GM20000 (cell line): ENCODE measurements at places on chromosomes 4 and X.

GRCh38 chr4:157880761-157881160 is 292.1 kb downstream of the GASK1B start:
- DNase-seq, result no peak

GRCh38 chr4:94671113-94671512 is 86.6 kb upstream of the BMPR1B start:
- no peak for DNase-seq

- no peak for DNase-seq
These were observed 66.5 kb downstream of the SLIT2 start for GRCh38 chr4:20318001-20318908.

DNA sequence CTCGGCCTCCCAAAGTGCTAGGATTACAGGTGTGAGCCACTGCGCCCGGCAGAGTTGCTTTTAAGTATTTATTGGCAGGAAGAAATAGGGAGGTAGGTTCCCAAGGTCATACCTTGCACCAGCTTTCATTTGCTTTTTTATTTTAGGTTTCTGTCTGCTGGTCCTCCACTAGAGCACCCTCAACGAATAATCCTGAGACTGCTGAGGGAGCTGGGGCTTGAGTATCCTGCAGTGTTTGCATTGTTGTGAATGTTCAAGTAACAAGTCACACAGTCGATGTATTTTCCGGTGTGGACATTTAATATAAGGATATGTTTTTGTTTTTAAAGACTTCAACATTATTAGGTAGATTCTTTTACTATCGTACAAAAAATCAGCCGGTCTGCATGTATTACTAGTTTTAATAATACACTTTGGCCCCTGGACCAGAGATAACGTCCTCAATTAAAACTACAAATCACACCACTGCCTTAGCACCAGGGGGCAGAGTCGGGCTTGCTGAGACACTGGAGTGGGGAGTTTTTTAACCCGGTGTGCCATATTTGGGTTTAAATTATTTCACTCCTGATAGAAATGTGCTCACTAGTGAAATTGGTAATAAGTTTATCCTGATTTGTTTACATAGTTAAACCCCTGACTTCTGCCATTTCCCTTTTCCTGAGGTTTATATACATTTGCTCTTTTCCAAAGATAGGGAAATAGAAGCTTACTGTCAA is 11.6 kb downstream of the SMIM20 start:
- DNase-seq, result peak; percentile 66

DNA sequence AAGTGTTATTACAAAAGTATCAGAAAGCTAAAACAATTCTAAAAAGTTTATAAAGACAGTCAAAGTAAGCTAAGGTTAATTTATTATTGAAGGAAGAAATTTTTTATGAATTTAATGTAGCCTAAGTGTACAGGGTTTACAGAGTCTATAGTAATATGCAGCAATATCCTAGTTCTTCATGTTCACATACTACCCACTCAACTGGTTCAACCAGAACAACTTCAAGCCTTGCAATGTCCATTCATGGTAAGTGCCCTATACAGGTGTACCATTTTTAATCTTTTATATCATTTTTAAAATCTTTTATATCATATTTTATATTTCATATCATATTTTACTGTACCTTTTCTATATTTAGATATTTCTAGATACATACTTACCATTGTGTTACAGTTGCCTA is 34.3 kb downstream of the COL4A5 start:
- DNase-seq, result no peak

DNA sequence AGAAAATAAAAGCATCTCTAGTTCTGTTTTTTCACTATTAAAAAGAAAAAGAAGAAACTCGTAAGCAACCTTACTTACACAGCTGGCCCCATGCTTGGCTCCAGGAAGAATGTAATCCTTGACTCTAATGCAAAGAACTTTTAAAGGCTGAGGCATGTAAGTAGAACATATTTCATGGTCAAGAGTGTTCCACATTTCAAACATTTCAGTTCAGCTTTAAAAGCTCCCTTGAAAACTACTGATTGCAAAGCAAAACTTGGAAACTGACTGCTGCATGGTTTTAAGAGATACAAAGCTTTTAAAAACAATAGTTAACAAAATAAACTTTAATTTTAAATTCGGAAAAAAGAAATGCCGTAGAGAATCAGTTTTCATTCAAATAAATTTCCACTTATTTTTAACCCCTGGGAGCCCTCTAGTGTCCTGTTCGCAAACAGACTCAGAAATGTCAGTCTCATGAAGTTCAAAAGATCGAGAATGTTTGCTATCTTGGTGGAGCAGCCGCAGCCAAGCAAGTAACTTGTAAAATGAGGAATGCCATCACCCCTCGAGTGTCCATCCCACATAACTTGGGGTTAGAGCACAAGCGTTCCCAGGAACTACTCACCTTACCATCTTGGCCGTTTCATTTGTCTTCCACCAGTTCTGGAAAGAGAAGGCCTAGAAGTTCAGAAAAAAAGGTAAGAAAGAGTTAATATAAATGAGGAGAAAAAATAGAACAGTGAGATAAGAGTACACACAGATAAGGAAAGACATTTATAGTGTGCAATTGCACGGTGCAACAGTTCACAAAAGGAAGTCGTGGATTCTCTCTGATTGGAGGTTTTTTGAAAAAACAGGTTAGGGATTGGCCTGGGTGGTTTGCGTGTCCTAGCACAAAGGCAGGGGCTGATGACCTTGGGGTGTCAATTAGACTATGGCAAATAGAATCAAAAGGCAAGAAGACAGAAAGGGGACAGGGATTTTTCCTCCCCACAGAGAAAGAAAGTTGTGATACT is at the start of gene GASK1B:
GASK1B (minus strand) TSS at position 765 of the 998 bp plus-strand sequence. CDS start 1,650 bp downstream, outside the sequence.
- DNase-seq, result peak; percentile 39

DNA sequence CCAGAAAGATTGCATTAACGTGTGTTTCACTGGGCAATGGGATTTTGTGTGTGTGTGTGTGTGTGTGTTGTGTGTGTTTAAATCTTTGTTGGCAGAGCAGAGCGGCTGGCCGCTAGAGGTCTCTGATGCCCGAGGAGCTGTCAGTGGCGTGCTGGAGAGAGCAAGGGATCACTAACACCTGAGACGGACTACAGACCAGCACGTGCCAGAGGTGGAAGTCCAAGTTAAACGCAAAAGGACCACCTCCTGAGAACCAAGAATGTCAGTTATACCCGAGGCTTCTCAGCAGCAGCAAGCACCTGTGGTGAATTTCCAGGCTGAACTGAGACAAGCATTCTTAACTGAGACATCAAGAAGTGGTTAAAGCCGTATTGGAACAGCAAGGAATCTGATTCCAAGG is 9.0 kb upstream of the SLC25A14 start:
- peak; percentile 56 for DNase-seq

DNA sequence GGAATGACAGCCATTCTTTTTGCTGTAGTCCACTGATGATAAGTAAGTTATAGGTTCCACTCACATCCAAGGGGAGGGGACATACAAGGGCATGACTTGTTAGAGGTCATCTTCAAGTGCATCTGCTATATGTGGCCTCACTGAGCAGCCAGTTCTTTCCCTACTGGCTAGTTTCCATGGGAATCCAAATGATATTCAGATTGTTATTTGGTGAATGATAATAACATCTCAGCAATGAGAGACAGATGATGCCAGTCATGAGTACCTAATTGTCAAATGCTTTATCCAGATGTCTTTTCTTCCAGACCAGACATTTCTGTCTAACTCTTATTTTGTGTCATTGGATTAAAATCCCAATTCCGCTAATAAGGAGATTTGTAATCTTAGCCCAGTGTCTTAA is 460.4 kb upstream of the BOD1L1 start:
- no peak for DNase-seq

- DNase-seq, result no peak
These were observed 213.1 kb downstream of the UGT8 start for GRCh38 chr4:114811564-114812301.

DNA sequence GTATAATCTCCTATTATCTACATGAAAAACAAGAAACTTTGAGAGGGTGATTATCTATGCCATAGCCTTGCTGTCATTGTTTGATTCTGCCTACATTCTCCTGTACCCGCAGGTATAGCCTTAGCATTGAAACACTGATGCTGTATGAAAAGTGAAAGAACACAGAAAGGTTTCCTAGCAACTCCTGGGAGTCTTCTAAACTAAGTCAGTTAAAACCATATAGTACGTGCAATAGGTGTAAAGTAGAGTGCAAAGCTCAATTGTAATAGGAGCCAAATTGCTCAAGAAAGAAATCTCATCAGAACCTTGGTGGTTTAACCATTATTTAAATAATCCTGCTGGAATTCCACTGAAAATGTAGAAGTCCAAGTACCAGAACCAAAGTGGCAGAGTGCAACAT is 489.7 kb downstream of the PCDH10 start:
- DNase-seq, result no peak

DNA sequence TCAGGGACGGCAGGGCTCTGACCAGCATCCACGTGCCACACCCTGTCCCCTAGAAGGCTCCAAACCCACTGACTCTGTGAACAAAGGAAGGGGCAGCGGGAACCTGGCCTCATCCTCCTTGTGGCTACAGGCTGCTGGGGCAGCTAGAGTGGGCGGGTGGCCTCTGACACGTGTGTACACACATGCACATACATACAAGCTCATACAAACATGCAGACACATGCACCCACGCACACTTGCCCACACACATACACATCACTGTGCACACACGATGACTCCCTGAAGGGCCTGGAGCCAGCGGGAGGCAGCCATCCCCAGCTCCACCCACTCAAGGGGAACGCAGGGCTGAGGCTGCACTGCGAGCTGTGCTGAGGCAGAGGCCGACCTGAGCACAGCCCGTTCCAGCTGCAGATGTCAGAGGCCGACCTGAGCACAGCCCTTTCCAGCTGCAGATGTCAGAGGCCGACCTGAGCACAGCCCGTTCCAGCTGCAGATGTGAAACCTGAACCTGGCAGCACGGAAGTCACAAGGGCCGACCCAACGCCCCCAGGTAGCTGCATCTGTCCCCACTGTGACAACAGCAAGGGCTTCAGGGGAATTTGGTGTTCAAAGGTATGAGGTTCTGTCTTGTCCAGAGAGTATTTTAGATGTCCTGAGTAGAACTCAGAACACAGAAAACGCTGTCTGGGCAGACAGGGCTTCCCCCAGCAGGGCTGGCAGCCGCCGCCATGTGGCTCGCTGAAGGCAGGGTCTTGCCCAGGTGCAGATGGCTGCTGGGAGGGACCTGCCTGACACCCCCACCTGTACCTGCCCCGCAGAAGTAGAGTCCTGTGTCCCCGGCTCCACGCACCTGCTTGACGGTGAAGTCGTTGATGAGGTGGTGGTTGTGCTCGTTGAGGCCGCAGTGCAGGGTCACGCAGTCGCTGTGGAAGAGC is 33.5 kb downstream of the CTBP1 start:
- peak; percentile 85 for DNase-seq

GRCh38 chr4:165209796-165210195 is 2.4 kb downstream of the KLHL2 start:
- DNase-seq, result no peak

DNA sequence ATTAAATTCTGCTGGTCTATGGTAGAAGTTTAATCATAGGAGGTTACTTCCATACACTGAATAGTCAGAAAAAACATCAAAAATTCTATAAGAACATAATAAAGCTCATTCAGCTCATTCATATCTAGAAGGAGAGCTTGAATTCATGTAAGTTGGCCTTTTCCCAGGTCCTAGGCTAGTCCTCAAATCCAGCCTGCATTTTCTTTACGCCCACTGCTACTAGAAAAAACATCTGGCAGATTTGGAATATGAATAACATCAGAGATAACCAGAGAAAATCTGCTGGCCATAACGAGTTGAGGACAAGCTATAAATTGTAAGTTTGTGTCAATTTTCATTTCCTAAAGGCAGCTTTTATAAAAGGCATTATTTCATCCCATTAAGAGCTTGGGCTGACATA is 95.5 kb downstream of the MXRA5 start:
- no peak for DNase-seq

DNA sequence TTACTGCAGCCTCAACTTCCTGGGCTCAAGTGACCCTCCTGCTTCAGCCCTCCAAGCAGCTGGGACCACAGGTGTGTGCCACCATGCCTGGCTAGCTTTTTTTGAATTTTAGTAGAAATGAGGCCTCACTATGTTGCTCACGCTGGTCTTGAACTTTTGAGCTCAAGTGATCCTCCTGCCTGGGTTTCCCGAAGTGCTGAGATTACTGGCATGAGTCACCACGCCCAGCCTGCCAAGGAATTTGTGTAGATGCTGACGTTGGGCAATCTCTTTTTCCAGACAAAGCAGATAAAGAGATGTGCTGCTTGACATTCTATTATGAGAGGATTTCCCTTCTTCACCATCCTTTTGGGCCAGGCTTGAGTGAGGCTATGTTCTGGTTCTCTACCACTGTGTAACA is 254.5 kb upstream of the RPS6KA3 start:
- no peak for DNase-seq

- DNase-seq, result no peak
These were observed 26.2 kb upstream of the NFKB1 start for GRCh38 chr4:102474736-102475504.

- no peak for DNase-seq
These were observed 14.8 kb downstream of the STK32B start for GRCh38 chr4:5066101-5066500.

GRCh38 chr4:6041800-6042199 is 23.6 kb upstream of the C4orf50 start:
- DNase-seq, result no peak

DNA sequence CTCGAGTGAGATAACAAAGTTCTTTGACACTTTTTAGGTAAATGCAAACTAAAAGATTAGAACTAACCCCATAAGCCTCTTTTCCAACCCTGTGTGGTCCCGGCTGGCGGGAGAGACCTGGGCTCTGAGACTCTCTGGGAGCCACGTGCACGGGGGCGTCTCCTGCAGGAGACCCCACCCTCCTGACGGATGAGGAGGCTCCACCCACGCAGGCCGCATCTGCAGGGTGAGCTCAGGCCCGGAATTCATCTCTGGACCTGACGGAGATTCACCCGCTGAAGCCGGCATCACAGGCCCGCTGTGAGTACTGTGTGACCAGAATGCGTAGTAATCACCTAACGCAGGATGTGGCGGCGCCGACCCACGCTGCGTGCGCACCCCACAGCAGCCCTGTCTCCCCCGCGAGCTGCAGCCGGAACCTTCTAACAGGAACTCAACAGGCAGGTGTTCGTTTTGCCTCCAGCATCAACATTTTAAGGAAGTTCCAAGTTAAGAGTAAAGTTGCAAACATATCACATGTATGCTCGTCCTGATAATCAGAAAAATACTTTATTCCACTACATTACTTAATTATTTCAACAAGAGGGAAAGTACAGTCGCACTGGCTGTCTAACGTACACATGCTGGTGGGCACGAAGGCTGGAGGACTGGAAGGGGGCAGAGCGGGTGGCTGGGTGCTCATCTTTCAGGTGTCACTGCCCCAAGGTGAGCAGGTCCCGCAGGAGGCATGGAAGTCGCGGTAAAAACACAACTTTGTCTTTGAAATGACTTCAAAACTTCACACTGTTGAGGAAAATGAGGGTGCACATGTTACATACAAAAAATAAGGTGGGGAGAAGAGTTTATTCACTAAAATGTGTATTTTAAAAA is 44.5 kb downstream of the FGFRL1 start:
- peak; percentile 73 for DNase-seq

- no peak for DNase-seq
These were observed 9.3 kb downstream of the TACC3 start for GRCh38 chr4:1730532-1731135.

GRCh38 chr4:69748173-69748572 is 12.2 kb downstream of the SULT1B1 start:
- no peak for DNase-seq
